NCI-H187 treated with DMSO at 0.1 percent for 48 hours (cell line): ENCODE measurements at places on chromosomes 5 and 9.

DNA sequence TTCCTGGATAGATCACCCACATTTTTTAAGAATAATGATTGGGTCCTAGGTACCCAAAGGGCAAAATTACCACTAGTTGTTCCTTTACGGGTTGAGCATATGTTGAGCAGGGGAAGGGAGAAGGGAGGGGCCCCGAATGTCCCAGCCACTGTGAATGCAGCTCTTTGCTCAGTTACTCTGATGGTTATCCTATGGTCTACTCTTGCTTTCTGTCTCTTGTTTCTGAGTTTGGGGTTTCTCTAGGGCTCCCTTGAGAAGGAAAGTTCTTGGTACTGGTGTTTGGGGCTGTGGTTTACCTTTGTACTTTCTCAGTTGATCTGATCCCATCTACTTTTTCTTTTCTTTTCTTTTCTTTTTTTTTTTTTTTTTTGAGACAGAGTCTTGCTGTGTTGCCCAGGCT lies 55.6 kb downstream of the ALG2 start:
- DNase-seq = no peak

DNA sequence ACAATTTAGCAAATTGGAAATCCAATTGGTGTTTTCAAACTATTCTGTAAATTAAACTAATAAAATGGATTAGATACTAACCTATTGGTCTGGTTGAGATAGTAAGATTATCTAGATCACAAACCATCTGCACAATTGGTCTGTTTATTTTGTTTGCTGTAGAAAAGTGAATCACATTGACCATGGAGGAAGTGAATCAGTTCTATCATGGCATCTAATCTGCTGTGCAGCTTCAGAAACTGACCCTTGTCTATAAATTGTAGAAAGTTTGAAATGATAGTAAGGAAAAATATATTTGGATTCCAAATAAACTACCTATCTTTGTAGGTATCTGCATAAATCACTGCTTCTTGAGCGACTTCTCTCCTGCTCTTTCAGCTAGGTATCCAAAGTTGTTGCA lies 1865.4 kb downstream of the MAT2B start:
- DNase-seq = no peak

DNA sequence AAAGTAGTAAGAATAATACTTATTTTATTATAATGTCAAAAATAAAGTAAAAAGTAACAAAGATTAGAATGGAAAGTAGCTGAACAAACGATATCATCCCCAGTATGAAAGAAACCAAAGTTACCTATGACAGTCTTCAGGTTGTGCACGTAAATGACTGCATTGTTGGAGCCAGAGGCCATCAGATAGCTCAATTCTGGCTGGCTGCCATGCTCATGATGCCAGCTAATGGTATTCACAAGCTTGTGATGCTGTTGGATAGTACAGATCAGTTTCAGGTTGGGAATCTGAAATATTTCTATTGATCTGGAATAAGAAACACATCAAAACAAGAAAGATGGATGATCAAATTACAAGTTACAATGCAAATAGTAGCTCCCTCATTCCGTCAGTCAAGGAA lies 21.1 kb downstream of the GEMIN5 start:
- DNase-seq = no peak

GRCh38 chr9:108582726-108583125 lies 273.1 kb downstream of the ACTL7B start:
- no peak for DNase-seq

DNA sequence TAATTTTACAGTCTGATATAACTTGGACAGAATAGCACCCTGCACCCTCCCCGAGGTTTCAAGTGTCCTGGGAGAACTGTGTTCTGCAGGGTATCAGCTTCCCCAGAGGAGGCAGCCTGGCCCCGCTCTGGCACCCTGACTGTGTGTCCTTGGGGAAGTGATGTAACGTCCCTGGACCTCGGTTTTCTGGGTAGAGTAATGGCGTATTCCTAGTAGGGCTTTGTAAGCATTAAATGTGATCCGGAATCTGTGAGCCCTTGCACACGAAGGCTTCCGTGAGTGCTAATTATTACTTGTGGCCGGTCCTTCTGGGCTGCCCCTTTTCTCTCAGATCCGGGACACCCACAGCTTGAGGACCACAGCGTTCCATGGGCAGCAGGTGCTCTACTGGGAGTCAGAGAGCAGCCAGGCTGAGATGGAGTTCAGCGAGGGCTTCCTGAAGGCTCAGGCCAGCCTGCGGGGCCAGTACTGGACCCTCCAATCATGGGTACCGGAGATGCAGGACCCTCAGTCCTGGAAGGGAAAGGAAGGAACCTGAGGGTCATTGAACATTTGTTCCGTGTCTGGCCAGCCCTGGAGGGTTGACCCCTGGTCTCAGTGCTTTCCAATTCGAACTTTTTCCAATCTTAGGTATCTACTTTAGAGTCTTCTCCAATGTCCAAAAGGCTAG lies 1.0 kb upstream of the CACFD1 start:
- no peak for DNase-seq

- no peak for DNase-seq
Observed at GRCh38 chr5:39671561-39671961, 246.8 kb upstream of the DAB2 start.

- no peak for DNase-seq
Observed at GRCh38 chr5:140251527-140251973, 51.4 kb downstream of the PFDN1 start.

DNA sequence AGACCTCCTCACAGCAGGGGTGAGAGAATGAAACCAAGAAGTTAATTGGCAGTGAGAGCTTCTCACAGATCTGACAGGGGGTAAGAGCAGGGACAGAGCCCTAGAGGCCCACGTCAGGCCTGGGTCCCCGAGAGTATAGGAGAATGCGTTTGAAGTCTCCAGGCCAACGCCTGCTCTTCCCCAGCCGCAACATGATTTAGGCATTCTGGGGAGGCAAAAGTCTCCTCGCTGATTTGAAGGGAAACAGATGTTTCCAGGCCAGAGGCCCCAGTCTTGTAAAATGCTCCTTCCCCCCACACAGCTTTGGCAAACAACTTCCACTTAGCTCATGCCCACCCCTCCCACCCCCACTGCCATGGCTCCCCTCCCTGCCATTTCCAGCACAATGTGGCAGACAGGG lies 239.2 kb upstream of the TRIM32 start:
- no peak for DNase-seq

DNA sequence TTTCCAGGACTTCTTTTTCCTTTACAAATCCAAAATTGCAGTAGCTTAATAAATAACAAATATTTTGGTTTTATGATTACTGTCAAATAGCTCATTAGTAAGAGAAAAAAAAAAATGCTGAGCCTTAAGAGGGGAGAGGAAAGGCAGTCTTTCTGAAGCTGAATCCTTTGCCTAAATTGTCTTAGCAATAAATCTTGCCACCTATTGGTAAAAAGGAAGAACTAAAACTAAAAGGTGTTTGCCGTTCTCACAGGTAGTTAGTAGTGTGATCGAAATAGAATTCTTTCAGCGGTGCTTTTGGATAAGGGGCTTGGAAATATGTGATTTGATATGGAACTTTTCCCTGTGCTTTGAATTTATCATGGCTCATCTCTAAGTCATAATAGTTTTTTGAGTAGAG lies 31.2 kb downstream of the PIK3R1 start:
- no peak for DNase-seq

GRCh38 chr5:96706433-96707111 lies 44.4 kb downstream of the CAST start:
- DNase-seq = no peak

DNA sequence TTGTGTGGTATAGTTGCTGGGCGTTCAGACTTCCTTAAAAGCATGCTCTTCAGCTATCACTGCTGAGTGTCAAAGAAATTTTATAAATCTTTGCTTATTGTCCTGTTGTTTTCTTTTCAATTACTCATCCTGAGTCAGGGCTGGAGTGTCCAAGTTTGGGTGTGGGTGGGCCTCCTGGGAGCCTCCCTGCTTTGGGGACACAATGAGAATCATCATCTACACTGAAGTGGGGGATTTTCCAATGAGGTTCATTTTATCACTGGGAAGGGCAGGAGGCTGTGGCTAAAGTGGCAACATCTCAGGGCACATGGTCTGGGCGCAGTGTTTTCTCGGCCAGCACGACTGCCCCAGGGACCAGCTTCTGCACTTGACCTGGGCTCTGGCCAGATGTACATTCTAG lies 19.5 kb downstream of the GFPT2 start:
- DNase-seq = no peak

- no peak for DNase-seq
Observed at GRCh38 chr5:142545650-142546322, 140.1 kb downstream of the FGF1 start.

DNA sequence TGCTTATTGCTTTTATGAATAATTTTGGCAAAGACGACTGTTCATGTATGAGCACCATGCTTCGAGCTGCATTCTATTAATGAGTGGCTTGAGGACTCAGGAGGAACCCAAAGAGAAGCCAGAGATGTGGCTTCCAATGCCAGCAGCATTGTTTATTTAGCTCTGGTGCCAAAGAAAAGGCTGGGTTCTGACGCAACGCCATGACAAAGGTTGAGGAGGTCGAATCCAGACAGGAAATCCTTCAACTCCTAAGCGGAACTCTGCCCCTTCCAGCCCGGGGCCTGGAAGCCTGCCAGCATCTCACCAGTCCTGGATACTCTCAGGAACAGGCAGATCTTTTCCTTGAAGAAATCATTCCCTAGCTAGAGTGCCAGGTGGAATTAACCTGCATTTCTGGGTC lies 104.4 kb downstream of the ARHGAP26 start:
- DNase-seq = no peak

- no peak for DNase-seq
Observed at GRCh38 chr9:127561491-127562278, 50.4 kb upstream of the STXBP1 start.

GRCh38 chr5:1515921-1516571 lies 7.7 kb downstream of the LPCAT1 start:
- DNase-seq = no peak

DNA sequence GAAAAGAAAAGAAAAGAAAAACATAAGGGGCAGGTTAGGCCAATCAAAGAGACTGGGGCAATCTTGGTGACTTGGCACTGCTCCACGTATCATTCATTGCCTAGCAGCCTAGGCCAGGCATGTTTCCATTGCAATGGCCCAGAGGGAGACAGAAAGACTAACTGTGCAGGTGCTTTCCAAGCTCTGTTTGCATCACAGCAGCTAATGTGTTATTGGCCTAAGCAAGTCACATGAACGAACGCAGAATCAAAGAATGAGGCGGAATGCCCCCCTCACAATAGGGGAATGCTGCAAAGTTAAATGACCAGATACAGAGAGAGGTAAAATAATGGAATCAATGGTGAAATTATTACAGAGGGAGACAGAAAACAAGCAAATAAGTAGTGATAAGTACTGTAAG lies 11.1 kb upstream of the VPS13A start:
- DNase-seq = no peak

DNA sequence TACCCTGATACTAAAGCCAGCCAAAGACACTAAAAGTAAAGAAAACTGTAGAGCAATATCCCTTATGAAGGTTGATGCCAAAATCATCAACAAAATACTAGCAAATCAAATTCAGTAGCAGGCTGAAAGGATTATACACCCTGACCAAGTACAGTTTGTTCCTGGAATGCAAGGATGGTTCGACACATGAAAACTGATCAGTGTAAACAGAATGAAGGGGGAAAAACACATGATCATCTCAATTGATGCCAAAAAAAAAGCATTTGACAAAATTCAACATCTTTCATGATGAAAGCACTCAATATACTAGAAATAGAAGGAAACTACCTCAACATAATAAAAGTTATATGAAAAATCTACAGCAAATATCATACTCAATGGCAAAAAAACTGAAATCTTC lies 43.5 kb upstream of the LRRC14B start:
- DNase-seq = no peak

DNA sequence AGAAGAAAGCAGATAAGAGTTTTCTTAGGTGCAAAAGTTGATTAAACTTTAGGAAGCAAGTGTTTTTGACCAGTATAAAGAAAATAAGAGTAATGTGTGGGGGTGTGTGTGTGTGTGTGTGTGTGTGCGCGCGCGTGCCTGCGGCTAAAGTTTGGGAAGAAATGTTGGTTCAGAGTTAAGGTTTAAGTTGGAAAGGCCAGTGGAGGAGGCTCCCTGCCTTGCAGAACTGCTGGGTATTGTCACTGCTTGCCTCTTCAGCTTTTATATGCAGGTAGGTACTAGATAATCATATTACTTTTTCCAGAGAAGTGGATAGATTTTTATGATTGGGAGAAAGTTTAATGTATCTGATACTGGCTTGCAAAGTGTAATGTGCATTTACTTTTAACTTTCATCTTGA lies 2.0 kb downstream of the PIK3R1 start:
- no peak for DNase-seq

- DNase-seq = no peak
Observed at GRCh38 chr9:3828495-3828894, 302.7 kb upstream of the RFX3 start.

- DNase-seq = no peak
Observed at GRCh38 chr5:174735498-174736330, 11.3 kb downstream of the MSX2 start.

DNA sequence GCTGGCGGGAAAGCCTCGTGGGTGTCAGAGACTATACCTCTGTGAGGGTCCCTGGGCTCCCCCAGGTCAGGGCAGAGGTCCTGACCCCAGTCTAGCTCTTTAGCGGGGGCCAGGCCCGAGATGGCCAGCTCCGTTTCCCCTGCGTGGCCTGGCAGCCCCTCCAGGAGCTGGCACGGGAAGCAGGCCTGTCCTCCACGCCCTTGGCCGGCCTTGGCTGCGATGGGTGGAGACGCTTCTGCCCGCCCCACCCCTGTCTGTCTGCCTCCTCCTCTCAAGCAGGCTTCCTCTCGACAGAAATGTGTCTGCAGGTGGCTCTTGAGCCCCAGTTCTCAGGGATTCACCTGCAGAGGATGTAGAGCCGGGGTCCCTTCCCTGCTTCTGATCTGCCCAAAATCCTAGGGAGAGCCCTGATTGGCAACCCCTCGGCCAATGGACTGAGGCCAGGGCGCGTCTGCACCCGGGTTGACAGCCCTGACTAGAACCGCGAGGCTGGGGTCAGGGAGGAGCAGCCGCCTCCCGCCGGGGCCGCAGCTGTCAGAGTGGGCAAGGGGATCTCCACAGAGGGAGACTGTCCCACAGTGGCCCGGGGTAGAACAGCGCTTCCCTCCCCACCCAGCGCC lies 2.6 kb upstream of the GRIN1 start:
- no peak for DNase-seq

DNA sequence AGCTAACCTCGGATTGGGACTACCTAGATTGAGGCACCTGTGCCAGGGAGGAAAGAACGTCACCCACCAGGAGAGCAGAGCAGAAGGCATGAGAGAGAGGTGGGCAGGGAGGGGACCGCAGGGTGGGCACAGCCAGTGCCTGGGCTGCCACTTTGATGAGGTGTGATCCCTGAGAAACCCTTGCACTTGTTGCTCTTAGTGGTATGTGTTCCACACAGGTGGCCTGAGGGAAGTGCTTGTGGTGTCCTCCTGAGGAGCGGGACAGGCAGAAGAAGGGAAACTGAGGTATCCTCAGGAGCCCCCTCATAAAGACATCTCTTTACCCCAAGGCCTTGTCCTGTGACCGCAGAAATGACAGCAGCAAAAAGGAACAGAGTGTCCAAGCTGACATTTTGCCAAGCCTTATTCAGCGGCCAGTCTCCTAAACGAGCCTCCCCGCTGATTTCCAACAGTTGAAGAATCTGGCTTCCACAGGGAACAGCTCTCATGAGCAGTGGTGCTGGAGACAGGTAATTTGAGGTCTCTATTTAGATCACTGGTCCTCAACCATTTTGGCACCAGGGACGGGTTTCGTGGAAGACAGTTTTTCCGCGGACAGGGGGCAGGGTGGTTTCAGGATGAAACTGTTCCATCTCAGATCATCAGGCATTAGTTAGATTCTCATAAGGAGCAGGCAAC lies 82.4 kb downstream of the FOXD1 start:
- DNase-seq = no peak

- DNase-seq = no peak
Observed at GRCh38 chr9:20553558-20554149, 68.6 kb downstream of the MLLT3 start.
